ENCODE measurements at places on chromosomes 16 and 17.

DNA sequence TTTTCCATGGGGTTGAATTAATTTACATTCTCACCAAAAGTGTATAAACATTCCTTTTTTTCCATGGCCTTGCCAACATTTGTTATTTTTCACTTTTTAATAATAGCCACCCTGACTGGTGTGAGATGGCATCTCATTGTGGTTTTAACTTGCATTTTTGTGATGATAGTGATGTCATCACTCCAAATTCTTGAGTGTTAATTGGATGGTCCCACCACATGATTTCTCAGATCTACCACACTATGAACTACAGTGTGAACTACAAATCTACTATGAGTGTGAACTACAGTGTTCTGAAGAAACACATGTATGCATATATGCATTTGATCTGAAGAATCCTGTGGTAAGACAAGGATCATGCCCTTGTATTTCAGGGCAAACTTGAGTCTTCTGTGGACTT is 340.1 kb downstream of the ABCC12 start:
- DNase-seq = no peak

DNA sequence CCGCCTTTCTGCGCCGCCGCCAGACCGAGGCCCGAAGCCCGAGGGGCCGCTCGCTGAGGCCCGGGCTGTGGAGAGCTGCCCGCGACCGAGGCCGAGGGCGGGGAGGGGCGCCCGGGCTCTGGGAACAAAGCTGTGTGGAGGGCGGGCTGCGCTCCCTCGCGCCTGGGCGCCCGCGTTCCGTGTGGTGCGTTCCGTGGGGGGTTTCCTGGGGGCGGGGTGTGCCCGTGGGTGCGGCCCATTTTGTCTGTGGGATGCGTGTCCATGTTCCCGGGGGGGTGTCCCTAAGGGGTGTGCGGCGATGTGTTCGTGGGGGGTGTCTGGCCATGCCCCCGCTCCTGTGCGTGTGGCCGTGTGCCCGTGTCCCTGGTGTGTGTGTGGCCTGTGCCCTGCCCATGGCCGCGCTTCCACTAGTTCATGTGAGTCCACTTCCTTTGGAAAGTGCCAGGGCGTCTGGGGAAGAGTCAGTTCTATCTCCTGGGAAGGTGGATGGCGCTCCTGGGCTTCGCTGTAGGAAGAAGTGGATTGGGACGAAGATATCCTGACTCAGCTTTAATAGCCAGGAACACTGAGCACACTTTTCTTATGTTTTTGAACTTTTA is 520 bp downstream of the JPT2 start:
- DNase-seq = peak; percentile 36

GRCh38 chr16:19884611-19885450 is at the start of gene GPRC5B:
Gene GPRC5B (minus strand): TSS chr16:19884848. CDS start chr16:19872845, 12,003 bp downstream.
- peak; percentile 27 for DNase-seq

GRCh38 chr17:30291543-30292285 is at the start of gene BLMH:
Gene BLMH (minus strand): TSS chr17:30291944. CDS start chr17:30291819, 125 bp downstream.
- DNase-seq = peak; percentile 54

- no peak for DNase-seq
These were observed 56.9 kb upstream of the SOX9 start for GRCh38 chr17:72063756-72064450.

DNA sequence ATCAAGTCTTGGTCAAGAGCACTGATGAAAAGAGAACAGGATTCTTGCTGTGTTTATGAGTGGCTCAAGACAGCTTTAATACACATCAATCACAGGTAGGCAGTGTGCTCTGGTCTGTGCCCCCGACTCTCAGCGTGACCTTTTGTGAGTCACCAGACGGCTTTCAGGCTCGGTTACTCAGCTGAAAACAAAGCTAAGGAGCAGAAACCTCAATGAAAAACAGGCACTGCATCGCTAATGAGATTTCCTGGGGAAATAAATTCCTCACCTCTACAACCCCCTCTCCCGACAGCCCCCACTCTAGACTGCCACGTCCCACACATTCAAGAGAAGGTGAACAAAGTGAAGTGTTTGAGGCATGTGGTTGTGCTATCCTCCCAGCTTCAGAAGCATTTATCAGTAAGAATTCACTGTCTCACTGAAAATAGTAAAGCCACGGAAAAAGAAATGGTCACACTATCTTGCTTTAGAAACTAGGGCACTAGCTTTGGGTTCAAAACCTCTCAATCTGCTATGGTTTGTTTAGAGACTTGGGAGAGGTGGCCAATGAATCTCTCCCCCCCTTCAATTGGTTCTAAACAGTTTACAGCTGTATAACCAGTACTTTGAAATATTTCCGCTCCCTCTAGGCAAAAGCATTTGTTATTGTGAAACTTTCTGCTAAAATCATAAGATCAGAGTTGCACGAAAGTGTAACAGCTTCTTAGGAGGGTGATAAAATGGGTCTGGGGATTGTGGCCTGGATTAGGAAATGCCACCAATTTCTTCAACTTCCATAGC is 199.5 kb upstream of the PMFBP1 start:
- no peak for DNase-seq

GRCh38 chr16:56708525-56709442 is 21.1 kb upstream of the NUP93 start:
- no peak for DNase-seq

- no peak for DNase-seq
These were observed 256.2 kb downstream of the PARN start for GRCh38 chr16:14373896-14374295.

DNA sequence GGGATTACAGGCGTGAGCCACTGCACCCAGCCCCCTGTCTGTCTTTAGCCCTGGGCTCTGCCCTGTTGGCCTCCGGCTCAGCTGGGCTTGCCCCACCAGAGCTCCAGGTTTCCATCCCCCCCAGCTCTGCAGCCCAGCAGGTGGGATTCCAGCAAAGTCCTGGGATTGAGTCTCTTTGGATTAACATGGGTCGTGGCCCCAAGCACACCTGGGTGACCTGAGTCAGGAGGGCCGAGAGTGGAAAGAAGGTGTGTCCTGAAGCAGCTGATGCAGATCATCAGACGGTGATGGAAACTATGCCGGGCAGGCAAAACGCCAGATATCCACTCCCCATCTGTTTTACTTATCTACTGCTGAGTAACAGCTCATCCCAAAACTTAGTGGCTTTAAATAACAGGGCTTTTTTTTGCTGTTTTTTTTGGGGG is 72.5 kb downstream of the KNOP1 start:
- no peak for DNase-seq

- no peak for DNase-seq
These were observed 95.9 kb downstream of the METRNL start for GRCh38 chr17:83175119-83175821.

DNA sequence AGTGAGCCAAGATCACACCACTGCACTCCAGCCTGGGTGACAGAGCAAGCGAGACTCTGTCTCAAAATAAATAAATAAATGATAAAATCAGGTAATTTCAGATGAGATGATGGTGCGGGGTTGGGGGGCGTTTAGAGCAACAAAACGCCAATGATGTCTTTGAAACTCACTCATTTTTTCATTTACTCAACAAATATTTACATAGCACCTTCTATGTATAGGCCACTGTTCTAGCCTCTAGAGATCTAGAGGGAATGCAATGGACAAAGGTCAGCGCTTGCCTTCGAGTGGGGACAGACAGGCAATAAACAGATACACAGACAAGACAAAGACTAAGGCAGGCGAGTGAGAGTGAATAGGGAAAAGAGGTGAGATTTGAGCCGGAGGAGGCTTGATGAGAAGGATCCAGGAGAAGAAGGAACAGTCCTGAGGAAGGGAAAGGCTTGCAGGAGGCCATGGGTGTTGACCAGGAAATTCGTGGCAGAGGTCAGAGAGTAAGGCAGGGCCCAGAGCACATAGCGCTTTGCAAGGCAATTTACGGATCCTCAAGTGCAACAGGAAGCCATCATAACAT is 14.1 kb downstream of the ALDH3A1 start:
- DNase-seq = no peak

DNA sequence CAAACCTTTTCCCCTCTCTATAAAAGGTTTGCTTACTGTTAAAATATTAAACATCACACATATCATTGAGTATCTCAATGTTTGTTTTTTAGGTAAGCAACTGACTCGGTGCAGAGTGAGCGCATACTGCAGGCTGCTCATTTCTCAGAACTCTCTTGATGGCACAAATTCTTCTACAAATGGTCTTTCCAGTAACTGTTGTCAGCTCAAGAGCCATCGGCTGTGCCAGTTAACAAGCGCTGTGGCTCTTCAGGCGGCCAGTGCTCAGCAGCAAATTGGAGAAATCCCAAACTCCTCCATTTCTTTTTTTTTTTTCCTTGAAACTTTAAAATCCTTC is 8.6 kb downstream of the ABCA3 start:
- no peak for DNase-seq

GRCh38 chr17:20187049-20187448 is 177.9 kb downstream of the SPECC1 start:
- DNase-seq = no peak

GRCh38 chr16:57823836-57824235 is 21.5 kb upstream of the KIFC3 start:
- no peak for DNase-seq

GRCh38 chr17:19368229-19368628 is 5.7 kb upstream of the B9D1 start:
- no peak for DNase-seq

DNA sequence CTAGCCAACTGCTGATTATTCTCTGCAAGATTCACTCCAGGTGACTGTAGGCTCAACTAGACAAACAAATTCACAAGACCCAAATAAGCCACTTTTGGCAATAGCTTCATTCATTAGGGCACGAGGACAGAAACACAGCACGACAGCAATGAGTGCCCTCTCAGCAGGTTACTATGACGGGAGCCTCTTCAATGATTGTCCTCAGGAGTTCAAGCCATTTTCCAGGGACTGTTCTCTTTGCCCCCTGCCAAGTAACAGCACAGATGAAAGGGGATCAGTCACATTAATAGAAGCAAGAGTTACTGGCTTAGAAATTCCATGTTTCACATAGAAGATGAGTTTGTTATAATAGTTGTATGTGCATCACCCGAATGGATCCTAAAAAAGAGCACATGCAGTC is 712.2 kb downstream of the CDH8 start:
- no peak for DNase-seq

GRCh38 chr17:40433551-40434415 is 9.5 kb upstream of the IGFBP4 start:
- no peak for DNase-seq

DNA sequence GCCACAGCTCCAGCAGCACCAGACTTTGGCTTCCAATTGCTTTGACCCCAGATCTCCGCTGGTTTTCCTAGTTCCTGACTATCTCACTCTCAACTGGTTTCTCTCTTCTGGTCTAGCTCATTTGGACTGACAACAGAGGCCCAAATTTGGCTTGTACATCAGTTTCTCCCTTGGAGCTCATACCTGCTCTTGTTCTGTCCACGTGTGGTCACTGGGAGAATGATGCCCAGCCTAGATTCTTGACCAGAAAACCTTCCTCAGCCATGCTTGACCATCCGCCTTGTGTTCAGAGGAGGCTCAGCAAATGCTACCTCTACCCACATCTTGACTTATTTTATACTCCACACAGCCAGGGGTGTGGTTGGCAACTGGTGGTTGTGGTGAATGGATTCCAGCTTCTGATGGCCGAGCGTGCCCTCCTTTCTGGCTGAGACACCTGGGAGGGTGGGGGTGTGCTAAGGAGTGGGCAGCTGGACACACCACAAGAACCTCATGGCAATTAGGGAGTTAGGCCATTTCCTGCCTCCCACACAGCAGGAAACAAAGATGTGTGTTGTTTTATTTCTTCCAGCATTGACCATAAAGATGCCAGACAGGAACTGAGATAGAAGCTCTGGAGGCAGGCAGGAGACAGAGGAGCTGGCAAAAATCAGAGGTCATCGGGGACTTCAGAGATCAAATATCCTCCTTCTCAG is 93.8 kb upstream of the FAM20A start:
- no peak for DNase-seq

DNA sequence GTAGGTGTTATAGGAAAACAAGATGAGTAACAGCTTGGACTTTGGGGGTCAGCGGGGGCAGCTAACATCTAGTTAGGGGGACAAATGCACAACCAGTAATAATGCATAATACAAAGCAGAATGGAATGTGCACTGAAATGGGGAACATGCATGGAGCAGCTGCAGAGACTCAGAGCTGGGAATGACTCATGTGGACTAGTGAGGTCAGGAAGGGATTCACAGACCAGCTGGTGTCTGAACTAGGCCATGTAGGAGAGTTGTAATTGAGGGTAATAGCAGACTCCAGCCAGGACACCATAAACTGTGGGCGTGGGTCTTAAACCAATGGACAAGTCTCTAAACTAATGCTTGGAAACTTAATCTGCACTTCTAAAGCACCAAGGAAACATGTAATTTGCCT is 176.8 kb upstream of the ASIC2 start:
- DNase-seq = no peak

DNA sequence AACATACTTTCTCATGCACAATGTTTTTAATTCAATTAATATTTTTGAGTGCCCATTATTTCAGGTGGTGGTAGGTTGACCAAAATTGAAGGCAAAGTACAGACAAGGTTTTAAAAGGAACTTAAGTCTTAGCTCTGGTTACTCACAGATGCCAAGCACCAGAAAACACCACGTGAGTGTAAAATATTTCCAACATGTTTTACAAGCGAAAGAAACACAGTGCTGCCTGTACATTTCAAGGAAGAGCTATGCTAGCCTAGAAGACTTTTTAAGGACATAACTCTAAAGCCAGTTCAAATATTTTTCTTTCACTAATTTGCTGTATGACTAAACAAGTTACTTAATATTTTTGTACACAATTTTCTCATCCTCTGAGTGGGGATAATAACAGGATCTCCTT is 736.4 kb upstream of the GOT2 start:
- DNase-seq = no peak

GRCh38 chr16:84864326-84864955 is 44.7 kb downstream of the CRISPLD2 start:
- DNase-seq = no peak

- no peak for DNase-seq
These were observed 48.7 kb downstream of the CDH8 start for GRCh38 chr16:61987474-61988012.

- DNase-seq = no peak
These were observed 500 bp upstream of the KAT7 start for GRCh38 chr17:49787884-49788477.

DNA sequence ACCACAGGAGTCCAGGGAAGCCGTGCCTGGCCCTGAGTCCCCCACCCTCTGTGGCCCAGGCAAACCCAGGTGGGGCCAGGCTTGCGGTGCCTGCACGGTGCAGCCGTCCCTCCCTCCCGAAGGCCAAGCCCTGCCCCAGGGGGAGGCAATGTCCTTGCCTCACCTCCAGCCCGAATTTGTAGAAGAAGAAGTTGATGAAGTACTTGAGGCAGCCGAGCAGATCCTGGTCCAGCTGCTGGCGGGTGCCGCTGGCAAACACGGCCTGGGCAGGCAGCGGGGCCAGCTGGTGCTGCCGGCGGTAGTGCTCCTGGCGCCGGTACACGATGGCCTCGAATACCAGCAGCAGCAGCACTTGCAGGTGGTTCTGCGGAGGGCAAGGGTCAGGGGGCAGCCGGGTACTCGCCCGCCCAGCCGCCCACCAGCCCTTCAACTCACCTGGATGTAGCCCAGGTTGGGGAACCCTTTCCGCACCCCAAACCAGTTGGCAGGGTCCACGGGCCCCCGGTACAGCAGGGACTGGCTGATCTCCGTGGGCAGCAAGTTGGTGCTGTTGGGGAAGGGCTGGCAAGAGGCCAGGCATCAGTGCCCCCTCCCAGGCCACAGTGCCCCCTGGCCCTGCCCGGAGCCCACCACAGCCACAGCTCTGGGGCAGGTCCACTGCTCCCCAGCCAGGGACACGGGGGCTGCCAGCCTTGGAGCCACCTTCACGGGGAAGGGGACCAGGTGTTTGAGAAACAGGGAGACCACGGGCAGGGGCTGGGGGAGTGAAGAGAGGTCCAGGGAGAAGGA is 26.1 kb downstream of the CTU2 start:
- no peak for DNase-seq

All from activated CD8-positive, alpha-beta memory T cell treated with anti-CD3 and anti-CD28 coated beads for 1 hour (primary cell).